ENCODE measurements at places on chromosomes 7 and 10. TPM values are rescaled to one million over a fixed set of nuclear protein-coding genes. Genes with fewer than 3 reads are reported as not detected.

HMX3 gene
- not detected for polyA plus RNA-seq

ZNF239 gene
- polyA plus RNA-seq, result 1.6 TPM

NUDT5 gene
- polyA plus RNA-seq, result 69.4 TPM

C10orf105 gene
- polyA plus RNA-seq, result 0.07 TPM

UCN3 gene
- not detected for polyA plus RNA-seq

AKR1C8 gene
- polyA plus RNA-seq, result not detected

BUD23 gene
- 187 TPM for polyA plus RNA-seq

RNF133 gene
- polyA plus RNA-seq, result not detected

FEZF1 gene
- polyA plus RNA-seq, result not detected

C10orf88 gene
- polyA plus RNA-seq, result 9.6 TPM

TLX1 gene
- not detected for polyA plus RNA-seq

GIMAP7 gene
- 1,096 TPM for polyA plus RNA-seq

PBLD gene
- polyA plus RNA-seq, result 1.0 TPM

CTTNBP2 gene
- not detected for polyA plus RNA-seq

CPN1 gene
- polyA plus RNA-seq, result not detected

PVRIG gene
- 87.3 TPM for polyA plus RNA-seq

PIP gene
- polyA plus RNA-seq, result not detected

ZPBP gene
- polyA plus RNA-seq, result not detected

MYO1G gene
- polyA plus RNA-seq, result 168 TPM

LHFPL3 gene
- polyA plus RNA-seq, result not detected

RAPGEF5 gene
- not detected for polyA plus RNA-seq

FAM25G gene
- polyA plus RNA-seq, result not detected

TEX47 gene
- polyA plus RNA-seq, result not detected

DOCK1 gene
- polyA plus RNA-seq, result not detected

FKBP6 gene
- polyA plus RNA-seq, result not detected

DGKI gene
- polyA plus RNA-seq, result not detected

WNT8B gene
- polyA plus RNA-seq, result not detected

ASB10 gene
- not detected for polyA plus RNA-seq

Measured in CD4-positive, alpha-beta memory T cell (primary cell).